ENCODE measurements at places on chromosomes 11 and 22.

DNA sequence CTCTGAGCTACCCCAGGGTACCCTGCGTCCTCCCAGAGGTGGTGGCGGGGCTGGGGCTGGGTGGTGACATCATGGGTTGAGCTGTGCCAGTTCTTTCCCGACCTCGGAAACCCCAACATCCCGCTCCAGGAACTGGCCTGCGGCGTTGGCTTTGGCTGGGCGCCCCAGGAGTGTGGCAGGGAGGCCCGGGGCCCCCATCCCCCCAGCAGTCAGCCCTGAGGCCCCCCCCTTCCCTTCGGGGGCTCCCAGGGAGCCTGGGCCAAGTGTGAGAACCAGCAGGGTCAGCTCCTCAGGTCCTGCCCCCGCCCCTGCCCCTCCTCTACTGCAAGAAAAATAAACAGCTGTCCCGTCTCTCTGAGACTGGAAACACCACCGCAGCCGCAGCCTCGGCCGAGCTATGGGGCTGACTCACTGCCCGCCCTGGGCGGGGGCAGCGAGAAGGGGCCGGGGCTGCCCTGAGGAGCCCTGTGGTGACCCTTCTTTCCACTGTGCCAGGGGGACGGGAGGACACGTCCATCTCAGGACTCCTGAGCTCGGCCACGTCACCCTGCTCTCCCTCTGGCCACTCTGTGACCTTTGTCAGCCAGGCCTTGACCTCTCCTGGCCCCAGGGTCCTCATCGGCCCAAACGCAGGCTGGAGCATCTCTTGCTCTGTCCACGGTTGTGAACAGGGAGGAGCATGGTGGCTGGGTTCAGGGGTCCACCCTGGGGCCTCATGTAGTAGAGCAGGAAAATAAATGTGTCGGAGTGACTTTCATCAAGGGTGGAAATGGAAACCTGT, 73.4 kb downstream of the WNT7B start:
- DNase-seq: peak; percentile 73

- DNase-seq: no peak
Observed at GRCh38 chr11:9703280-9703679, 39.4 kb downstream of the SWAP70 start.

GRCh38 chr11:66327171-66328030, 8.8 kb downstream of the RIN1 start:
- DNase-seq: peak; percentile 82

DNA sequence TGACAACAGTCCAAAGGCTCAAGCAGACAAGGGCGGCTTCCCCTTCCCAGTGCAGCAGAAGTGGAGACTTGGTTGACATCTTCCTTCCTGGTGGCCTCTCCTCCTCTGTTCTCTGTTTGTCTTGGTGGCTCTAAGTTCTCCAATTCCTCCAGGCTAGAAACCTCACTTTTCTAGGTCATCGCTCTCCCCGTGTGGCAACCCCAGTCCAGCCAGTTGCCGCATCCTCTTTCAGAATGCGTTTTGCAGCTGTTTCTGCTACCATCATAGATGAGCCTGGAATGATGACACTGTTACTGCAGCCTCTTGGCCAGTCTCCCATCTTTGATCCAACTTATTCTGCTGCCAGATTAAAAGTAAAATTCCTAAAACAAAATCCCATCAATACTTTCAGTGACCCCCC, 201.5 kb downstream of the TRIM29 start:
- DNase-seq: no peak

DNA sequence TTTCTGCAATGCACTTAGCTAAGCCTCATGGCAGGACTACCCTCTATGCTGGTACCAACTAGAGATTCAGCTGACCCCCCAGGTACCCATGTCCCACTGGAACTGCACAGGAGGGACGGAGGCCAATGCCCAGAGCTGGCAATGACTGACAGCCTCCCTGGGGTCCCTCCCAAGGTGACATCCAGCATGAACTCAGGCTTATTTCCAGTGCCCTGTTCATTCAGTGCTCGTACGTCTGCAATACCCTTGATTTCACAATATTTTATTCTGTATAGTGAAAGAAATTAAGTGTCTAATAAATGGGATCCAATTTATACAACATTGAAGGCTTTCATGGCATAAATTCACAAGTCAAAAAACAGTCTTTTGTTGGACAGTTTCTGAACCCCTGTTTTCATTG, 20.2 kb downstream of the ETS1 start:
- no peak for DNase-seq

GRCh38 chr11:19453651-19454257, 213.0 kb upstream of the E2F8 start:
- no peak for DNase-seq

GRCh38 chr11:82930229-82930628, 28.7 kb downstream of the DDIAS start:
- no peak for DNase-seq

- DNase-seq: no peak
Observed at GRCh38 chr11:34595391-34595790, 25.5 kb upstream of the EHF start.

GRCh38 chr11:33734441-33735270, 1.6 kb downstream of the CD59 start:
- DNase-seq: no peak

- no peak for DNase-seq
Observed at GRCh38 chr11:76798671-76799065, 15.5 kb downstream of the TSKU start.

Data from H54 (cell line).